ENCODE measurements at places on chromosomes 11 and 22. TPM values are rescaled to one million over a fixed set of nuclear protein-coding genes. Genes with fewer than 3 reads are reported as not detected.
A peak's percentile ranks its signal among the peaks of the same experiment; 100 is the strongest.

The MMP8 gene
- polyA plus RNA-seq = 0.09 TPM

The VSIG10L2 gene
- polyA plus RNA-seq = not detected

The GPR137 gene
- 15.1 TPM for polyA plus RNA-seq

The LRP4 gene
- polyA plus RNA-seq = 21.8 TPM

The ADSL gene
- 202 TPM for polyA plus RNA-seq

The NFRKB gene
- polyA plus RNA-seq = 23.5 TPM

The GRIA4 gene
- 11.8 TPM for polyA plus RNA-seq

GRCh38 chr11:92330114-92330513 lies 105.5 kb downstream of the FAT3 start:
- DNase-seq = no peak

DNA sequence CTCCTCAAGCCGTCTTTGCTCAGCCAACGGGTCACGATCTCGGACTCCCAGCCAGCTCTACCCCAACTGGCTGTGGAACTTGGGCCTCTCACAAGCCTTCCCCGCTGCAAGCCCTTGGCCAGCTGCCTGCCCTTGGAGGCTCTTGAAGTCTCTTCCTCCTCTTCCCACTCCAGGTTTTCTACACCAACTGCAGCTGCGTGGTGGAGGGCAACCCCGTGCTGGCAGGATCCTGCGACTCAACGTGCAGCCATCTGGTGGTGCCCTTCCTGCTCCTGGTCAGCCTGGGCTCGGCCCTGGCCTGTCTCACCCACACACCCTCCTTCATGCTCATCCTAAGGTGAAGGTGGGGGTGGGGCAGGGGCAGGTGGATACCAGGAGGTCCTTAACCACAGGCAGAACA lies 40.5 kb upstream of the TPBGL start:
- DNase-seq = no peak

- DNase-seq = no peak
Observed at GRCh38 chr11:74033046-74033445, 24.2 kb upstream of the UCP3 start.

GRCh38 chr22:39997939-39998726 lies 3.4 kb downstream of the FAM83F start:
- DNase-seq = no peak

GRCh38 chr11:119015054-119015611 lies 3.0 kb downstream of the RPS25 start:
- DNase-seq = no peak

DNA sequence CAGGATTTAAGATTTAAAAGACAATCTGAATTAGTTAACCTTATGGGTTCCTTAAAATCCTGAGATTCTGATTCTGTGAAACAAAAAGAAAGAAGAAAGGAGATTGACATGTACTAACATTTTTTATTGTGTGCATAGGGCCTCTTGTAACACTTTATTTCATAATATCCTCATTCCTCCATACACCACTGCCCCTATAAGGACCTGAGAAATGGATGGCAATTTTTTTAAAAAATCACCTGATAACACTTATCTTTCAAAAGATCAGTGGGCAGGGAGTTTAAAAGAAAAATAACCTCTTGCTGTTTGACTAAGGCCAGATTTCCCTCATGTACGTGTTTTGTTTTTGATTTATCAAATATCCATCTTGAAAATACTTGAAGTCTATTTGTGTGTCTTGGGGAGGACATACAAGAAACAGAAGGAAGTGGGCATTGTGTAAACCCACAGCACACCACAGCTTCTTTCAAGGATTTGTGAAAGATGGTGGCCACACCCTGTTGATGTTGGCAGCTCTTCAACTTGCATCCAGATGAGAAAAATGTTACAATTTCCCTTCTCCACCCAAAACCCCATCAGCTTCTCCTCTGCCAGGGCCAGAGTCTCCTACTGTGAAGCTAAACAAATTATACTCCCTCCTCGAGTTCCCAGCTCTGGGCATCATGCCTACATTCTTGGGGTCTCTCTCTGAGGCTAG lies 35.0 kb upstream of the MPEG1 start:
- DNase-seq = peak; percentile 15

DNA sequence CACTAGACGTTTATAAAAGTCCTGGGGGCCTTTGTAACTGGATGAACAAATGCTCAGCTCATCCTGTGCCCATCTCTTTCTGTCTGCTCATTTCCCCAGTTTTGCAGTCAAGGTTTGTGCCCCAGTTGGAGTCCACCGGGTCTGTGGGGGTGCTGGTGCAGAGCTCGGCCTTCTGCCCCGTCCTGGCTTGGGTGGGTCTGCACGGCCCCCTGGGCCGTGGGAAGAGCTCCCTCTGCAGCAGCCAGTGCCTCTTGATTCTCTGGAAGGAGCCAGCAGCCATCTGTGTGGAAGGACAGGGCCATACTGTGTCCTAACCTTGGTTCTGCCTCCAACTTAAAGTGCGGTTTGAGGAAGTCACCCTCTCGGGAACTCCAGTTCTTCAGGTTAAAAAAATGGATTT lies 140.2 kb downstream of the NTM start:
- DNase-seq = no peak

DNA sequence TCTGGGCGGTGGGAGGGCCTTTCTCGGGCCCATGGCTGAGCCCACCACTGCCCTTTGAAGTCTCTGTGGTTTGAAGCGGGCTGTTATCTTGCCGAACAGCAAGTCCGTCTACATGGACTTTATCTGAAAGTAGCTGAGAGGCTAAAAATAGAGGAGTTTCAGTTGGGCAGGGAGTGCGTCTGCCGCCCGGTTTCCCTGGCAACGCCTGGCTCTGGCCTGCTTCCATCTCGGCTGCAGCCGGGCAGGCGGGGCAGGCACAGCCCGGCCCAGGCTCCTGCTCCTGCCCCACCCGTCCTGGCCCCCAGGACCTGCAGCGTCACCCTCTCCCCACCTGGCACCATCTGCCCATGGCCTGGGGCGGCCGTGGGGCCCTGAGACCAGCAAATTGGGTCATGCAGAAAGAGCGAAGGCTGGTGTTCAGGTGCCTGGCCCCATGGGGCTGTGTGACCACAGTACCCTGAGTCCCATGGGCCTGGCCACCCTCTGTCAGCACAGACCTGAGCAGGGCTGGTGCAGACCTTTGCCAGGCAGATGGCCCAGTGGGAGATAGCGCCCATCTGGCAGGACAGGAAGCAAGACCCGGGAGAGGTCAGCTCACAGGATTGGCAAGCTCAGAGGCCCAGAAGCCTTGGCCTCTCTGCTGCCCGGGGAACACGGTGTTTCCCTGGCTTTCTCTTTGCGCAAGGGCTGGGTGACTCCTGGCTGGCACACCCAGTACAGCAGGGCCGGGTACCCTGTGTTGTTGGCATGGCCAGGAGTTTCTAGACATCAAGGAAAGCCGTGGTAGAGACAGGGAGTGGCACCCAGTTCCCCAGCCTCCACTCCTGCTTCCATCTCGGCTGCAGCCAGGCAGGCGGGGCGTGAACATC lies 79.1 kb upstream of the KCNQ1OT1 start:
- peak; percentile 66 for DNase-seq

- no peak for DNase-seq
Observed at GRCh38 chr11:3986301-3986700, 108.3 kb upstream of the RRM1 start.

GRCh38 chr11:86760577-86760976 lies 39.8 kb upstream of the PRSS23 start:
- no peak for DNase-seq

- peak; percentile 16 for DNase-seq
Observed at GRCh38 chr11:41498726-41499125, 39.3 kb upstream of the LRRC4C start.

DNA sequence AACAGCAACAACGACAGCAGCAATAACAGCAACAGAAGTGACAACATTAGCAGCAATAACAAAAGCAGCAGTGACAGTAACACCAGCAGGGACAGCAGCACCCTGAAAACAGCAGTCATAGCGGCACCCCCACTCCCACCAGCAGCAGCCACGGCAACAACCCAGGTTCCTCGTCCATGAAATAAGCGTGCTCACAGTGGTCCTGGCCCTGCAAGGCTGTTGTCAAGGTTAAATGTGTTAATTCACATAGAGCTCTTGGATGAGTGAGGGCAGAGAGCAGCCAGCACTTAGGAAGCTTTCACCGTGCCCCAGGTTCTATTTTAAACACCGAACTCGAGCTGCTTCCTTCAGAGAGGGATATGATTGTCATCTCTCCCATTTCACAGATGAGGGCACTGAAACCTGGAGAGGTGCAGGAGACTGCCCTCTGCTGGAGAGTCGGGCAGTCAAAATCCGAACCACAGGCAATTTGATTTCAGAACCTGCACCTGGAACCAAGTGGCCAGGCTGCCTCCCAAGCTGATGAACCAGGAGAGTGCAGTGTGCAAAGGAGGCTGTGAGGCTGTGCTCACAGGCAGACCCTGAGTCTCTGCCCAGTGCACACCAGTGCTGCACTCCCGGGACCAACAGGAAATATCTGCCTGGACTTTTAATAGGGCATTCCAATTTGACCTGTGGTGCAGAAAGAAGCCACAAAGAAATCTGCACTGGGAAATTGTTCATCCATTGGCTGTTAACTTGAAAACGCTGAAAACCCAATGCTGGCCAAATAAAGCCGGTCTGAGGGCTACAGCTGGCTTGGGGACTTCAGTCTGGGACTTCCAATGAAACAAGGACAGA lies 22.9 kb upstream of the FGF3 start:
- DNase-seq = no peak

DNA sequence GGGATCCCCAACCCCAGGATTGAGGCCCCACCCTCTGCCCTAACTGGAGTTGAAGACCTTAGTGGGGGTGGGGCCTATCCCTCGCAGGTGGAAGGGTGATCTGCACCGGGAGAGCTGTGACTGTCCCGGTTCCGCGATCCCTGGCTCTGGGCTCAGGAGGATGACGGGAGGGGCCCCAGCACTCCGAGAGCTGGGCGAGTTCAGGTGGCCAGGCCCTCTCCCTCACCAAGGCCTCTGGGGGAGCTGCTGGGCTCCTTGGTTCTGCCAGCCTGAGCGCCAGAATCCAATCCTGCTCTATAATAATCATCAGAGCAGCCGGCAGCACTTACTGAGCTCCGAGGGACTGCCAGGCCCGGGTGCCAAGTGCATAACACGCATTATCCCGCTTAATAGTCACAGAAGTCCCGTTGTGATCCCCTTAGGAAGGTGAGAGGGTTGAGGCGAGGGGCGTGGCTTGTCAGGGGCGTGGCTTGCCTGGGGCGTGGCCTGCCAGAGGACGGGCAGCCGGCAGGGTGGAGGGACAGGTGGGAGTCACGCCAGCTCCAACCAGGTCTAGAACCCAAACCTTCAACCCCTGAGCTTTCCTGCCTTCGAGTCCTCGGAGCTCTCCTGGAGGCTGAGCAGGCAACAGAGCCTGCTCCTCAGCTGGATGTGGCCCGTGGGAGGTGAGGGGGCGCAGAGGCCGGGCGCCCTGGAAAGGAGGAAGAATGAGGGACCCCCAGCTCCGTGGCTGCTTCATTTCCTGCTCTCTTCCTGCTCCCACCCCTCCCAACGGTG lies 7.3 kb upstream of the SYT7 start:
- DNase-seq = no peak

DNA sequence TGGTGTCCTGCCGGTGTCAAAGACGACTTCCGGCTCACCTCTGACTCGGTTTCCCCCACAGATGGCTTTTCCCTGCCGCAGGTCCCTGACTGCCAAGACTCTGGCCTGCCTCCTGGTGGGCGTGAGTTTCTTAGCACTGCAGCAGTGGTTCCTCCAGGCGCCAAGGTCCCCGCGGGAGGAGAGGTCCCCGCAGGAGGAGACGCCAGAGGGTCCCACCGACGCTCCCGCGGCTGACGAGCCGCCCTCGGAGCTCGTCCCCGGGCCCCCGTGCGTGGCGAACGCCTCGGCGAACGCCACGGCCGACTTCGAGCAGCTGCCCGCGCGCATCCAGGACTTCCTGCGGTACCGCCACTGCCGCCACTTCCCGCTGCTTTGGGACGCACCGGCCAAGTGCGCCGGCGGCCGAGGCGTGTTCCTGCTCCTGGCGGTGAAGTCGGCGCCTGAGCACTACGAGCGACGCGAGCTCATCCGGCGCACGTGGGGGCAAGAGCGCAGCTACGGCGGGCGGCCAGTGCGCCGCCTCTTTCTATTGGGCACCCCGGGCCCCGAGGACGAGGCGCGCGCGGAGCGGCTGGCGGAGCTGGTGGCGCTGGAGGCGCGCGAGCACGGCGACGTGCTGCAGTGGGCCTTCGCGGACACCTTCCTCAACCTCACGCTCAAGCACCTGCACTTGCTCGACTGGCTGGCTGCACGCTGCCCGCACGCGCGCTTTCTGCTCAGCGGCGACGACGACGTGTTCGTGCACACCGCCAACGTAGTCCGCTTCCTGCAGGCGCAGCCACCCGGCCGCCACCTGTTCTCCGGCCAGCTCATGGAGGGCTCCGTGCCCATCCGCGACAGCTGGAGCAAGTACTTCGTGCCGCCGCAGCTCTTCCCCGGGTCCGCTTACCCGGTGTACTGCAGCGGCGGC lies 5.5 kb downstream of the B3GNT6 start:
- peak; percentile 32 for DNase-seq

GRCh38 chr11:11416917-11417316 lies 63.9 kb upstream of the CSNK2A3 start:
- DNase-seq = no peak

GRCh38 chr11:120579611-120580031 lies 68.1 kb downstream of the GRIK4 start:
- DNase-seq = no peak

GRCh38 chr22:44821741-44822475 lies 69.5 kb downstream of the ARHGAP8 start:
- no peak for DNase-seq

- no peak for DNase-seq
Observed at GRCh38 chr11:75479597-75480145, 46.1 kb downstream of the GDPD5 start.

- peak; percentile 32 for DNase-seq
Observed at GRCh38 chr11:84714316-84714780, 912.8 kb downstream of the DLG2 start.

DNA sequence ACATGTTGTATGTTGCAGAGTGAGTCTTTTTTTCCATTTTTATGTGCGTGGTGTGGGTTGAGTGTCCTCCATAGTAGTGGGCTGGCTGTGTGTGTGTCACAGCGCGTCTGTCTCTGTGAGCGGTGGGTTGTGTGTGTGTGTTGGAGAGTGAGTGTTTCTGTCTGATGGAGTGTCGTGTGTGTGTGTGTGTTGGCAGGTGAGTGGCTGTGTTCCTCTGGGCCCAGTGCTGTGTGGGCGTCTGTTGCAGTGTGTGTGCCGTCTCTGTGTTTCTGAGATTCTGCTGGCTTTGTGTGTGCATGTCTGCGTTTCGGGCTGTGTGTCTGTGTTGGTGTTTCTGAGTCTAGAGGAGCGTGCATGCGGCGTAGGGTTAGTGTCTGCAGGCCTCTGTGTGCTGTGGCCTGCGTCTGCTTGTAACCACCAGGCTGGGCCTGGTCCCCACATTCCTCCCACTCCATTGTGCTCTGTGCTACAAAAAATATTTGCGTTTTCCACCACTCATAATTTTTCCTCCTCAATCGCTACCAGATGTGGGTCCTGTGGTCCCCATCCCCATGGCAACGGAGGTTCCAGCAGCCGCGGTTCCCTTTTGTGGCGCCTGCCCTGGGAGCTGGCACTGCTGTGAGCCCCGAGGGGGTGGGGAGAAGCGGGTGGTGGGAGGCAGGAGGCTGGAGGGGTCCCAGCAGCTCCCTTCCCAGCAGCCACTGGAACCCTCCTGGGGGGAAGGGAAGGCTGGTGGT lies 15.2 kb downstream of the SCARF2 start:
- DNase-seq = peak; percentile 81
